AG04450 (cell line): ENCODE measurements at places on chromosomes 1 and 21.

GRCh38 chr1:185468626-185469025 is 151.6 kb upstream of the IVNS1ABP start:
- no peak for DNase-seq

GRCh38 chr1:8238141-8239038 is 79.5 kb upstream of the SLC45A1 start:
- DNase-seq, result peak; percentile 78

DNA sequence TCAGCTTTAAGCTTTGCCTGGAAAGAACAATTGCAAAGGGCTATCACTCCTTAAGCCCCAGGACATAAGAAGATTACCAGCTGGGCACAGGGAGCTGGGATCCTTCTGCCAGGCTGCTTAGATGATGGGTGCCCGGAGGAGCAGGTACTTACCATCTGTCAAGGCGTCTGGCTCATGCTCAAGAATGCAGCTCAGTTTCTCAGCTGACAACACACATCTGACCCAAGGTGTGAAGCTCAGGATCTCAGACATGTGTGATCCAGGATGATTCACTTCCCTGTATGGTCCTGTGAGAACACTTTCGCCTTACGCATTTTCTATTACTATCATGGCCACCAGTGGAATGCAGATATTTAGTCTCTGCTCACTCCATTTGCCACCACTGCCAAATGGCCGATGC is 14.7 kb upstream of the DISC1 start:
- no peak for DNase-seq

GRCh38 chr1:31548534-31548906 is 27.8 kb upstream of the TINAGL1 start:
- no peak for DNase-seq

GRCh38 chr1:185823467-185823866 is 89.3 kb downstream of the HMCN1 start:
- DNase-seq, result no peak

- DNase-seq, result no peak
Observed at GRCh38 chr1:8597455-8597854, 220.0 kb downstream of the RERE start.

DNA sequence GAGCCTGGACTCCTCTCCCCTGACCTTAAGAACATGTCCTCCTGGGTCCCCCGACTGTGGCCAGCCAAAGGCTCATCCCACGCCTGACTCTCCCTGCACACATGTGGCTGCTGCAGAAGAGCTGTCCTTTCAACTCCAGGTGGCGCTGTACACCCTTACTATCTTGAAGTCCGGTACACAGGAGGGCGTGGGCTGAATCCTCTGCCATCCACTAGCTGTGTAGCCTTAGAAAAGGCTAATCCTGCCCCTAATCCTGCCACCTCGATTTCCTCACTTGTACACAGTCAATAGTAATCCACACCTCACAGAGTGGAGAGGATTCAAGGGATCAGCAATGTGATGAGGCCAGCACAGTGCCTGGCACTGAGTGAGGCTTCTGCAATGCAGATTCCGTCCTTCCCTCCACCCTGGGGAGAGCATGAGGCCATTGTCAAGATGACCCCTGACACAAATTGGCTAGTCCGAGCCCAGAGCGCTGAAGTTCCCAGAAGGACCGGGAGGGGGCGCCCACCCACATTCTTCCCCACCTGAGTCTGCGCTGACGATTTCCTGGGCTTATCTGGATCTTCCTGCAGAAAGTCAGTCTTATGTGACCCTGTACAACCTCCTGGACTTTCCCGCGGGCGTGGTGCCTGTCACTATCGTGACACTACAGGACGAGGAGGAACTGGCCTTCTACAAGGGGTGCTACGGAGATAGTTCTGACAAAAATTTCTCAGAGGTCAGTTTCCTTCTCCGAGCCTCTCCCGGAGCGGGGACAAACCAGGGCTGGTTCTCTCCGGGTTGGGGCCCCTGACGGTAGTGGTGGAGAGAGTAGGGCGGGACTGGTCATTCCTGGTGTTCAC is 47.1 kb upstream of the DMBX1 start:
- peak; percentile 20 for DNase-seq

DNA sequence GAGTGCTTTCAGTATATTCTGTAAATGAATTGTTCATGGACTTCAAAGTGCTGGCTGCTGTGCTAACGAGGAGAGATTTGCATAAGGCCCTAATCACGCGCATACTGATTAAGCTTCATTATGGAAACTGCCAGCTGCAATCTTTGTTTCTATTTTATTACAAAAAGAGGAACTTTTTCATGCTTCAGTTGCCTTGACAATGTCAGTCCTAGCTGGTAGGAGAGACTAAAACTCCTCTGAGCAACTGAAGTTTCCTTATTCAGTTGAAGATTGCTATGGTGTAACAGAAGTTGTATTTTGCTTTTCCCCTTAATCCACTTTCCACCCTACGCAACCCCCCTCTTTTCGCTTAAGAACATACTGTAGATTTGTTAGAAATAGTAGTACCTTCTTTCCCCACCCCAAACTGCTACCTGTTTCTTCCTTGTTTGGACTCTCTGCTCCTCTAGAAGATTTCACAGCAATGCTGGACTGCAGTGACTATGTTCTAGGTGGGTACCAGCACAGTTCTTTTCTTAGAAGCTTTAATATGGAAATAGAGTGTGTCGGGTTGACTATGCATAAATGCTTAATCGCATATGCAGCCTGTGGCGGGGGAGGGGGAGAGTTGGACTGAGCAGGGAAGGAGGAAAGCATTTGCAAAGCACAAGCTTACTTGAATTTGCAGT is 108.3 kb downstream of the POU2F1 start:
- DNase-seq, result no peak

GRCh38 chr1:9085306-9085940 is 16.0 kb upstream of the SLC2A5 start:
- DNase-seq, result no peak

DNA sequence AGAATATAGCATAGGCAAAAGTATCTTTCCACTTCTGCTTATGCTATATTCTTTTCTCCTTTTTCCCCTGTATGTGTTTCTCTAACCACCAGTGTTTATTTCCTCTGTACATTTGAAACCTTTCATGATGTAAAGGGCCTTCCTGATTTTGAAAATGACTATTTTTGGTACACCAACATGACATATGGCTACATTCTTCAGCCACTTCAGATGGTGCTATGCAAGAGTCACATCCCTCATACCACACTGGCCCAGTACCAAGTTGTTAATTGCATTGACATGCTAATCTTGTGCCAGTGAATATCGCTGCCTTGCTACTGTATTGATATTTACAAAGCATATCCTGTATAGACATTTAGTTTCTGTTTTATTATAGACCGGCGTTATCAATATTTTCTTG is 408.7 kb downstream of the NCAM2 start:
- no peak for DNase-seq

DNA sequence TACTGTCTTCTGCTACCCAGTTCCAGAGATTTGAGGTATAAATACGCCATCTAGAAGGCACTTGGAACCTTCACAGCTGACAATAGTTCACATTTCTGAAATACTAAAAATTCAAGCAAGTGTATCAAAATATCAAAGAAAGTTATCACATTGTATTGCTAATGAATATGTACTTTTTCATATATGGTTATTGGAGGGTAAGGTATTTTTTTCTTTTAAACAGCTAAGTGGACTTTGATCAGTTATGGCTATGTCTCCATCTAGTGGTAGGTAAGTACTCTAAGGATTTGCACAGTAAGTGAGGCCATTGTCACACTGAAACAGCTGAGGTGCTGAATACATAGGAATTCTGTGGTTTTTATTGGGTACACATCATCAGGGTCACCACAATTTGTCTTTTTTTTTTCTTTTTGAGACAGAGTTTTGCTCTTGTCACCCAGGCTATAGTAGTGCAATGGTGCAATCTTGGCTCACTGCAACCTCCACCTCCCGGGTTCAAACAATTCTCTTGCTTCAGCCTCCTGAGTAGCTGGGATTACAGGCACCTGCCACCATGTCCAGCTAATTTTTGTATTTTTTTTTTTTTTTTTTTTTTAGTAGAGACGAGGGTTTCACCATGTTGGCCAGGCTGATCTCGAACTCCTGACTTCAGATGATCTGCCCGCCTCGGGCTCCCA is 49.1 kb upstream of the CR2 start:
- peak; percentile 38 for DNase-seq

GRCh38 chr21:31289702-31290101 is 54.4 kb downstream of the TIAM1 start:
- DNase-seq, result no peak

GRCh38 chr1:96553811-96554210 is 167.8 kb upstream of the PTBP2 start:
- DNase-seq, result no peak

GRCh38 chr1:6071219-6071618 is 25.5 kb downstream of the KCNAB2 start:
- no peak for DNase-seq

- peak; percentile 18 for DNase-seq
Observed at GRCh38 chr1:43238085-43238484, 31.7 kb upstream of the TMEM125 start.

DNA sequence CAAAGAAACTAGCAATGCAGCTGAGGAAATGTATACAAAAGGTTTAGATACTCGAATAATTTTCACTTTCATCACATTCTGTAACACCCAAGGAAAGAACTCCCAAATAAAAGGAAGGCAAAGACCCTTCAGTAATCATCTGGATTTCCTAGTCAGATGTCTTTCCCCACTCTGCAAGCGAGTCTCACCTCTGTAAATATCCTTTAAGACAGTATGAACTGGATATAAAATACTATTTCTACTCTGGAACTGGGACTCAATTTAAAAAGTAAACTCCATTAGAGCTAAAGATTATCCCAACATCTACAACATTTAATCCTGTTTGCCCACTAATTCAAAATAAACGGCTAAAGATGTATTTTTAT is 27.0 kb downstream of the C2CD2 start:
- no peak for DNase-seq

- no peak for DNase-seq
Observed at GRCh38 chr1:95197616-95198252, 36.3 kb upstream of the RWDD3 start.

GRCh38 chr1:171595324-171595723 is 26.7 kb upstream of the MYOCOS start:
- no peak for DNase-seq

GRCh38 chr1:37672136-37672870 is 20.0 kb upstream of the CDCA8 start:
- no peak for DNase-seq
